ENCODE measurements at places on chromosomes 1 and 21.

DNA sequence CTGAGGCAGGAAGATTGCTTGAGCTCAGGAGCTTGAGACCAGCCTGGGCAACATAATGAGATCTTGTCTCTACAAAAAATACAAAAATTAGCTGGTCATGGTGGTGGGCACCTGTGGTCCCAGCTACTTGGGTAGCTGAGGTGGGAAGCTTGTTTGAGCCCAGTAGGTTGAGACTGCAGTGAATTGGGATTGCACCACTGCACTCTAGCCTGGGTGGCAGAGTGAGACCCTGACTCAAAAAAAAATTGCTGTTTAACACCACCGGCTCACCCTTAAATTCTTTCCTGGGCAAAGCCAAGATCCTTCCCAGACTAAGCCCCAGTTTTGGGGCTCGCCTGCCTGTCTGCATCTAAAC is 6.6 kb upstream of the NSUN4 start:
- no peak for DNase-seq

GRCh38 chr1:86582161-86582560 is 35.3 kb downstream of the CLCA4 start:
- DNase-seq: no peak

GRCh38 chr1:226233293-226233692 is 9.8 kb downstream of the MIXL1 start:
- DNase-seq: no peak

- no peak for DNase-seq
These were observed 3.2 kb downstream of the SON start for GRCh38 chr21:33546086-33546485.

DNA sequence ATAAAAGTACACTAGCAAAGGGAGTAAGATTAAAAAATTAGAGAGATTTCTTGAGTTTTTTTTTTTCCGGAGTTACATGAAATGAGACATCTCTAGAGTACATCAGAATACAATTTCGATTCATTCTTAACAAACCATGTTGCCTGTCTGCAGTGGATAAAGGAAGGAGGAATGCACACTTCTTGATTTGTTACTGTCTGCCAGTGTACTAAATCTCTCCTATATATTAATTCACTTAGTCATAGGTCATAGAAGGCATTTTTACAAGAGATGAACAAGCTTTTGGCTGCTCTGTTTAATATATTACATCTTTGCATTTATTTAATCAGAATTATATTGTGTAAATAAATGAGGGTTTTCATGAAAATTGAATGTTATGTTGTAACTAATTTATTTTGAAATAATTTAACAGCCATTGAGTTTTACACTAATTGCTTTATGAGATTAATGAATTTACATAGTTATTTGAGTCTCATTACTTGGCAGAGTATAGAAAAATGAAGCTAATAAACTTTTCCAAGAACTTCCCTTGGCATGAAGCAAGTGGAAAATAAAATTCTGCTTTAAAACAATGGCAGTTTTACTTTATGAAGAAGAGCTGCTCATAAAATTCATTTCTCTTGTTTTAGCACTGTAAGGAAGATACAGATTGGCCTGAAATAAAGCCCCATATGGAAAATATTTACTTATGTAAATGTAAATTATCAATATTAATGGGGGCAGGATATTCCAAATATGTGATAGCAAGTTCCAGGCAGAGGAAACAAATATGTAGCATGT is 1284.7 kb downstream of the BRINP3 start:
- no peak for DNase-seq

DNA sequence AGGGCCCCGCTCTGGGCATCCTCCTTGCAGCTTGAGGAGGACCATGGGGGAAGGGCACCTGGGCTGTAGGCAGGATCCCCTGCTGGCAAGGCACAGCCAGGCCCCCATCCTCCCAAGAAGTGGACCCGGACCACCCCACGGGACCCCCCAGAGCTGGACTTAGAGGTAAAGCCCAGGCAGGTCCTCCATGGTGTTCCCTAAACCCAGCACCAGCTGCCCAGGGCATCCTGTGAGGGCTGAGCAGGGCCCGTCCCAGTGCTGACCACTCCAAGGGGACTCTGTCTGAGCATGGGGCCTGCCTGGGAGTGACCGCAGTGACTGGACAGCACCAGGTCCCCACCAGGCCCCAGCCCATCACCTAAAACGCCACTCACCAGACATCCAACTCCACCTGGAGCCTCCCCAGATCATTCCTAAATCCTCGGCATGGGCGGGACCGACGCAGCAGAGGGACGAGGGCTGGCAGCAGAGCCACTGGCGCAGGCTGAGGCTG is 21.3 kb downstream of the COL6A2 start:
- DNase-seq: no peak

DNA sequence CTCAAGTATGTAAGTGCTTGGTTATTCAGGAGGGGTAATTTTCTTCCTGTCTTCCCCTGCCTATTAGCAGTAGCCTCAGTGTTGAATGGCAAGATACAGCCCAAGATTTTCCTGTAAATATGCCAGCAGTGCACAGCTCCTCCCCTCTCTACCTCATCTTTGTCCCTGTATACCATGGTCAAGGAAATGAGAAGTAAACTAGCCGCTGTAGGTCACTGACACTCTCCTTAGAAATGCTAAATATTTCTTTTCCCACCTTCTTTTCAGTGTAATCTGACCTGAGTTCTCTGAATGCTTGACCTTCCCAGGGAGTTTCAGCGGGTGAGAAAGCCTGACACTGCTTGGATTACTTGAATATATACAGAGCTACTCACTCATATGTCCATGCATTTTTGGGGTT is 84.1 kb upstream of the ZNF326 start:
- DNase-seq: no peak

DNA sequence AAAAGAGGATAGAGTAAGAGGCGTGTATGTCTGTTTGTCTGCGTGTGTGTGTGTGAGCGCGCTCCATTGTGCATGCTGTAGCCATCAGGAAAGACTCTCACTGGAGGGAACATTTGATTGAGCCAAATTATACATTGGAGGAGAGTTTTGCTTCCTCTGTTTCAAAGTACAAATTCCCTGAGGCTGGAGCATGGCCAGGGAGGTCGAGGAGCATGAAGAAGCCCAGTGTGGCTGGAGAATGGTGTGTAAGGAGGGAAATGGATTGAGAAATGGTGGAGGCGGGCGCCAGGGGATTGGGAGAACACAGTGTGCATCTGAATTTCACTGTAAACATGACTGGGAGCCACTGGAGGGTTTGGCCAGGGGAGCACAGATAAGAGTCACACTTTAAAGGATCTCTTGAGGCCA is 22.1 kb upstream of the EFNA1 start:
- no peak for DNase-seq

GRCh38 chr1:156740237-156740740 is 599 bp downstream of the MRPL24 start:
- no peak for DNase-seq

- no peak for DNase-seq
These were observed 92.6 kb downstream of the ADARB1 start for GRCh38 chr21:45166931-45167330.

GRCh38 chr1:21280482-21280881 is 9.8 kb downstream of the ECE1 start:
- DNase-seq: no peak

GRCh38 chr1:171913385-171913784 is 72.1 kb downstream of the DNM3 start:
- no peak for DNase-seq

GRCh38 chr1:62493656-62494055 is 56.8 kb downstream of the USP1 start:
- DNase-seq: no peak

GRCh38 chr21:42307106-42307505 is 8.1 kb downstream of the TFF3 start:
- DNase-seq: no peak

DNA sequence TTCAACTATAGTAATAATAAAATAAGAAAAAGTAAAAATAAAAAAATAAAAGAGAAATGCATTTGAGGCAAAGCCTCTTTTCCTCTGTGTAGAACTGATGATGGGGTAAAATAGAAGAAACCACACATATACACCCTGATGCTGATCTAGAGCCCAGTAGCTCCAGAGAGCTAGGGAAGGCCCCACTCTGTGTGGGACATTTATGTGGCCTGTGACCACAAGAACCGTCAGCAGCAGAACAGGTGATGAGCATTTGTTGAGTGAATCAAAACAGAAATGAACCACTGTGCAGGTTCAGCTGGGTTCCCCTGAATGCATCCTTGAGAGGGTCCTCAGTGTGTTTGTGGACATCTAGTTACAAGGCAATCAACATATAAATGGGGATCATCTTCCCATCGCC is 221.8 kb upstream of the HOOK1 start:
- no peak for DNase-seq

DNA sequence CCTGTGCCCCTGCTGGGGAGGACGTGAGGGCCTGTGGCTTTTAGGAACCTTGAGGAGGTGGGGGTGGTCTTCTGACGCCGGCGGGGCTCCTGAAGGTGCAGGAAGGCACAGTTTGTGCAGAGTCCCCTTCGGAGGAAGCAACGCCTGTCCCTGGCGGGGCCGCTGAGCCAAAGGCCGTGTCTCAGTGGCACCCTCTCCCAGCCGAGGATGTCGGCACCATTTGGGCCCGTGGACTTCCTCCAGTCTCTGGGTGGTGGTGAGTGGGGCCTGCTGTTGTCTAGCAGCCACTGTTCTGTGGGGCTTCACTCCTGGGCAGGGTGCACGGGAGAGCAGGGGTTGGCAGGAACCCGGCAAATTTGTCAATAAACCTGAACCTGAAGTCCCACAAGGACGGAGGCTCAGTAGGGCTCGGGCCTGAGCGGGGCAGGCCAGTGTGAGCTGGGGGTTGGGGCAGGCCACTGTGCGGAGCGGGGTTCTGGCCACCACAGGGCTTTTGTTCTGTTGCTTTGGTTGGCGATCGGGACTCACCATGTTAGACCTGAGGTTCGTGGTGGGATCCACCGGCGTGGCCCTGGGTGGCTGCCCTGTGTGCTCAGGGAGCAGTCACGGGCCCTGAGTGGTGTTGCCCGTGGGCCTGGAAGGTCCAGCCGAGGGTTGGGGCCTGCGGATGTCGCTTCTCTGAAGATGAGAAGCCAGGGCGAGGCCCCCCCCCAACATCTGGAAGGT is 64.8 kb downstream of the SKI start:
- no peak for DNase-seq

GRCh38 chr1:197181982-197182381 is 35.5 kb upstream of the ASPM start:
- DNase-seq: no peak

DNA sequence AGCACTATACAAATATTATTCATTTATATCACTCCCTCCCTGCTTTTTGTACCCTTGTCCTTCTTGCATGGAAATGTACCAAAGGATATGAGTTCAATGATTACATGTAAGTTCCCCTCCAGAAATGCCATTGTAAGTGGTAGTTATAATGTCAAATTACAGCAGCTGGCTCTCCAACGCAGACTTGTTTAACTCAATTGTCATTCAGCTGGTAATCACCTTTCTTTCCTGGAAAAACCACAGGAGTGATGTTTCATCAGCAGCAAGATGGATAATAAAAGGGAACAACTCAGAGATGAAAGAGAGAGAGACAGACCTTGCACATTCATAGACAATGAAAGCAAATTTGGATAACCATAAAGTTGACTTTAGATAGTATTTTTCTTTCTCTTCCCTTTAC is 578.6 kb upstream of the PBX1 start:
- DNase-seq: peak; percentile 52

- no peak for DNase-seq
These were observed 69.6 kb downstream of the PIK3R3 start for GRCh38 chr1:46062651-46063319.

- no peak for DNase-seq
These were observed 2.8 kb downstream of the PTGER3 start for GRCh38 chr1:71044833-71045232.

- no peak for DNase-seq
These were observed 14.1 kb upstream of the ZNF436 start for GRCh38 chr1:23383577-23384311.

DNA sequence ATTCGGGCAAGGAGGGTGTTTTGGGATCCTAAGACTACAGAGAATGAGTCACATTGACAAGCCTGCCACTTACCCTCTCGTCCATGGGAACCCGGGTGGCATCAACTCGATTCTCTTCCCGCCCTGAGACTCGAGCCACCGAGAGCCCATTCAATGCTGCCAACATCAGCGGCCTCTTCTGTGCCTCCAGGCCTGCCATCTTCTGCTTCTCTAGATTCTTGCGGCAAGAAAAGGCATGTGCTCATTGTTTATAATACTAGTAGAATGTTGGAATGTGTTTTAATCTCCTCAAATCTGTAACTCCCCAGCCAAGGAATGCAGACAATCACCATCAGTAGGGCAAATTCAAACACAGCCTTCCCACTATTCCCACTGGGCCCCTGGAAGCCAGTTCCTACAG is 96.9 kb downstream of the SMYD2 start:
- no peak for DNase-seq

- DNase-seq: no peak
These were observed 30.2 kb downstream of the NUCKS1 start for GRCh38 chr1:205719762-205720161.

- DNase-seq: peak; percentile 90
These were observed 1626.7 kb upstream of the B3GALT2 start for GRCh38 chr1:194813096-194813495.

DNA sequence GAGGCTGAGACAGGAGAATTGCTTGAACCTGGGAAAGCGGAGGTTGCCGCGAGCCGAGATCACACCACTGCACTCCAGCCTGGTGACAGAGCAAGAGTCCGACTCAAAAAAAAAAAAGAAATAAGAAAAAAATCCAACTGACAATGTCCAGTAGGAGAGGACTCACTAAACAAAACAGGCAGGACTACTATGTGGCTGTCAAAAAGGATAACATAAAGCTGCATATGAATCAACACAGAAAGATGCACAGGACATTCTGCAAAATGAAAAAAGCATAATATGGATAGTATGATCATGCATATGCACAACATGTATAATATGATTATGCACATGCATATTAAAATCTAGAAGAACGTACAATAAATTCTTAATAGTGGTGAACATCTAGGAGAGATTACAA is 80.7 kb downstream of the JAK1 start:
- DNase-seq: no peak

GRCh38 chr1:36842448-36842847 is 191.9 kb downstream of the GRIK3 start:
- DNase-seq: no peak

DNA sequence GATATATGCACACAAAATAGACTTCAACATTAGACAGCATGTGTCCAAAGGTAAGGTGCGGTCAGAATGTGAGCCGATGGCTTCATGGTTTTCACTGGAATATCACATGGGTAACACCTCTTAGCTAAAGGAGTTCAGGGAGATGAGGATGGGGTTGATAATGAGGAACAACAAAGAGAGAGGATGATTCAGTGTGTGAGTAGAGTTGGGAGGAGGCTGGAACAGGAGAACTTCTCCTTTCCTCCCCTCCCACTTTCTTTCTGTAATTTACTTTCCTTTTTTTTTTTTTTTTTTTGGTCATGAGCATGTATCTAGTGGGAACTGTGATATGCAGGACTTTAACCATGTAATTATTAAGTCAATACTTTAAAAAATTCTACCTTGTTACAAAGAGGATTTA is 99.4 kb downstream of the FASLG start:
- DNase-seq: no peak

- DNase-seq: no peak
These were observed 8.0 kb downstream of the JMJD4 start for GRCh38 chr1:227726924-227727599.
